ENCODE measurements at places on chromosomes 16 and 17.

DNA sequence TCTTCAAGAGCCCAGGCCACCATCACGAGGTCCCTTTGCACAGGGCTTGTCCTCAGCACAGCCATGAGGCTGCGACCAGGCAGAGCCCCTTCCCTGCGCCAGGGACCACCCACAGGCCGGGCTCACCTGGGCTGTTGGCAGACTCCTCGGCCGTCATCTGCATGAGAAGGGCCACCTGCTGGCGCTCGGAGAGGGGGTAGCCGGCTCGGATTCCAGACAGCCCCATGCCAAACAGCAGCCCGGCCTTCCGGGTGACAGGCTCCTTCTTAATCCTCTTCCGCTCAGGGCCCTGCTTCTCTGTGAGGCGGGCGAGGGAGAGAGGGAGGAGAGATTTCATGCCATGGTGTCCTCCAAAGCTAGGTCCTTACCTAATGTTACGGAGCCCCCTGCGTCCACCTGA is 73.4 kb downstream of the ZNF778 start:
- DNase-seq: no peak

DNA sequence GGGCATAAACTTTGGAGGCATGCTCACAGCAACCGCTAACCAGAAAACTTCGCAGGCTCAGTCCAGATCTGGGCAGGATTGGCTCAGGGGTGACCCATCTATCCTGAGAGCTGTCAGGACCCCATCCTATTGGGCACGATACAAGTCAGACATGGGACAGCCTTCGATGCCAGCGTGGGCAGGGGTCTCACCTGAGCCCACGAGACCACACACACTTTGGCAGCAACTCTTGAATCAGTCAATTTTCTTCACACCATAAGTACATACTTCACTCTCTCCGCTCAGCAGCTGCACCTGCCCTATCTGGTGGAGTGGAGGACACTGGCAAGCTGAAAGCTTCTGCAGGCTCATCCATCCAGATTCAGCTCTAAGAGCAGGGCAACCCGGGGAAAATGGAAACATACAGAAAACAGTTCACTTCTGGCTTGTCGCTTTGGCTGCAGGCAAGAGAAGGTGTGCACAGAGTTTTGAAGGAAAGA is 48.3 kb downstream of the ZFHX3 start:
- DNase-seq: no peak

GRCh38 chr16:5925850-5926249 is 828.3 kb upstream of the EEF2KMT start:
- DNase-seq: no peak

GRCh38 chr16:75593308-75593707 is 27.1 kb downstream of the GABARAPL2 start:
- DNase-seq: no peak

DNA sequence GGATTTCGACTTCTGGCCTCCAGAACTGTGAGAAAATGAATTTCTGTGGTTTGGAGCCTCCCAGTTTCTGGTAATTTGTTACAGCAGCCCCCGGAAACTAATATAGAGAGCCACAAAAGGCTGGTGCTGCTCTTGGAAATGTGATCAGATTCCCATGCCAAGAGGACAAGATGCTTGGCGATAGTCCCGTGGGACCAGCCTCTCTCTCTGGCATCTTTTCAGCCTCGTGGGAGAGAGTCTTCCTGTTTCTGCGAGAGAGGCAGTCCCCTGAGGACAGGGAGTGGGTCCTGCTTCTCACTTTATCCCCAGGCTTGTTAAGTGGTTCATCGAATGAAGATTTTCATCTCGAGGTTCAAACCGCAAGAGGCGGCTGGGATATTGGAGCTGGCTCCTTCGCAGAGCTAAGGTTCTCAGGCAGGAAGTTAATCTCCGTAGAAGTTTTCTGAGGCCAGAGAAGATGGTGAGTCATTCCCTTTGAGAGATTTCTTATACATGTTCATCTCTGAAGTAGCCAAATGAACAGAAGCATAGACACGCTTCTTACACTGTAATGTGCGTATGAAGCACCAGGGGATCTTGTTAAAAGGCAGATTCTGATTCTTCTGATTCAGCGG is 211.6 kb upstream of the SDK2 start:
- DNase-seq: no peak

- DNase-seq: no peak
These were observed 154.3 kb downstream of the SDK2 start for GRCh38 chr17:73489991-73490390.

Measured in NCI-H1048 (cell line).